ENCODE measurements at places on chromosomes 7 and 10.

GRCh38 chr10:113305871-113306270, 247.0 kb upstream of the HABP2 start:
- DNase-seq: no peak

- peak; percentile 17 for DNase-seq
Observed at GRCh38 chr7:73520673-73521635, 1.1 kb downstream of the BAZ1B start.

- no peak for DNase-seq
Observed at GRCh38 chr7:70104243-70104642, 506.0 kb downstream of the AUTS2 start.

DNA sequence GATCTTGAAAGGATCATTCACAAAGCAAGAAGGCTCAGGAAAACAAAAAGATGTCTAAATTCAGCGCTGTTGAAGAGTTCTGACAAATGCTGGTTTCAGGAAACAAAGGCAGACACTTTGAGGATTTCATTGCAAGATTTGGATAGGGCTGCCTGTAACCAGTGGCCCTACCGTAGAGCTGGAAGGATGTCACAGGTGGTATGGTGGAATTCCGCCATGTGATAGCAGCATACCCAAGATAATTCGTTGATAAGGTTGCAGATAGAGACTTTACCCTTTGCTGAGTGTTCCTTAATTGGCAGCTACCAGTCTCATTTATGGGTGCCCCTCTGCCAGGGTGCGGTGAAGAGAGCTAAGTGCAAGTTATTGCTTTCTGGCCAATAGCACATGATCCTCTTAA, 100.1 kb downstream of the WDR11 start:
- DNase-seq: no peak

GRCh38 chr7:134827889-134828288, 48.5 kb downstream of the CALD1 start:
- DNase-seq: no peak

Data from foreskin melanocyte (primary cell).